OCI-M1 (cell line): ENCODE measurements at places on chromosomes 3 and 15.

DNA sequence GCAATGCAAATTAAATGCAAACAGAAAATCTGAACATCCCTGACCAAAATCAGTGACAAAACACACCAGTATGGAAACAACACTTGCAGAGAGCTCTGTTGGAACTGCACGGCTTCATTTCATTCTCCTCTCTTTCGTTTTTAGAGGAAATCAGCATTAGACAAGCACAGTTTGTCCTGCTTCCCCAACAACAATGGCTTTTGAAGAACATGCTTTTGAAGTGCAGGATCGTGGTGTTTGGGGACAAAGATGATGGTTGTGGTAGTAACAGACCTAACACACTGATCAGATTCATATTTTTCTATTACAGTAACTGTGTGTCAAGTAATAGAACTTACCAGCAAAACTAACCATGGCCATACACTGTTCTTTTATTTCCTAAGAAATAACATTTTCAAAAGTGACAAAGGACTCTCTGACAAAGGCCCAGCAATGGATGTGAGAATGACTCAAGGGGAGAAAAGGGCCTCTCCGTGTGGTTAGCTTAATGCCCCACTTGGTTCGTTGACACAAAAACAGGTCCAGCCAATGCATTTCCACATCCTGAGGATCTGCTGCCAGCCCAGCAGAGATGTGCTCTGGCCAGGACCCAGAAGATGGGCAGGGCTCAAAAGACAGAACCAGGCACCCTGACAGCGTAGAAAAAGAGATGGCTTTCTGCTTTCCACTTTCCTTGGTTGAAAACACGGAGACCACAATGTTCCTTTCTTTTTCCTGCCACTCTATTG is 84.1 kb downstream of the CCNL1 start:
- DNase-seq: no peak

- no peak for DNase-seq
These were observed 110.3 kb downstream of the COL6A6 start for GRCh38 chr3:130627143-130627855.

DNA sequence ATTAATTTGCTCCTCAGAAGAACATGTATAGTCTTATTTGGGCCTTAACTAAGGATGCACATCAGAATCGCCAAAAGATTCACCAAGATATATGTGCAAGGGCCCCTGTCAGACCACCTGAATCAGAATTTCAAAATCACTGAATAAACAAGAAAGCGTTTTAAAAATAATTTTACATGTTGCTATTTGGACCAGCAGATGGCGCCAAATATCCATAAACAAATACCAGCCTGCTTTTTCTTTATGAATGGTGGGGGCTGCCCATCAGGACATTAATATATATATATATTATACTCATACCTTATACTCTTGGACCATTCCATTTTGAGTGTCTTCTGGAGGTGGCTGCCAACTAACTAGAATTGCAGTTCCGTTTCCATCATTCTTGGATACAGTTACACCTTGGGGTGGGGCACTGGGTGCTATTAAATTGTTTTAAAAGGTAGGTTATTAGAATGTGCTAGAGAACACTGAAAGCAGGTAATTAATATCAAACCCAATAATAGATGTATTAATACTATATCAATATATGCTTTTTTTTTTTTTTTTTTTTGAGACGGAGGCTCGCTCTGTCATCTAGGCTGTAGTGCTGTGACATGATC is 1108.3 kb downstream of the ROBO1 start:
- peak; percentile 63 for DNase-seq

GRCh38 chr15:40151991-40152390 is 8.9 kb upstream of the BUB1B start:
- DNase-seq: no peak

GRCh38 chr15:33581032-33581431 is 270.3 kb downstream of the RYR3 start:
- peak; percentile 2 for DNase-seq

DNA sequence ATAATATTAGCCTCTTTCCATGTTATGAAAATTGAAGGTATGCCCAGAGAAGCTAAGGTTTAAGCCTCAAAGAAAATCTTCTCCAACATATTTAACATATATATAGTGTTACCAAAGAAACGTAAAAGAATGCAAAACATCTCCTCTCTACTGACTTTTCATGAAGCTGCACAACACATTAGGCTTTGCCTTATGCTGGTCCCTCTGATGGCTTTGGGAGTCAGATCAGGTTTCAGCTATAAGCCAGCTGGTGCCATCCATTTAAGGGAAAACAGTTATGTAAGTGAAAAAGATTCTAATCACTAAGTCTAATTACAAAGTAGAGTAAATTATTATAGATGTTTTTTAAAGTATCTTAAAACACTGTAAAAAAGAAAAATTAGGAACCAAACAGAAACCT is 410.5 kb downstream of the LSAMP start:
- no peak for DNase-seq

DNA sequence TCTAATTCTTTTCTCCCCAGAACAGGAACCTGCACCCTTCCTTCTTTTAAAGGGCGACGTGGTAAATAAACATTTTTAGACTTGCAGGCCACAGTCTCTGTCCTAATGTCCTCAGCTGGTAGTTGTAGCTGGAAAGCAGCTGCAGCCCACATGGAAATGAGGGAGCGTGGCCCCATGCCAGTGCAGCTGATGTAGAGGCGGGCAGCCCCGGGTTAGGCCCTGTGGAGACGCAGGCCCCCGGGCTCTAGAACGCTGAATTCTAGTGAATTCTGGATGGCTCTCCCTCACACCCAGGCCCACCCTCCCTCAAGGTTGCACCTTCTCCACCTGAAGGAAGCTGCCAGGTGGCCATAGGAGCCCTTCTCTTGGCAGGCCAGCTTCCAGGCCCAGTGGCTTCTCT is 52.3 kb downstream of the PGPEP1L start:
- no peak for DNase-seq

GRCh38 chr3:127547761-127548605 is 42.5 kb downstream of the TPRA1 start:
- DNase-seq: peak; percentile 72

GRCh38 chr15:60840306-60840702 is 361.4 kb upstream of the ICE2 start:
- no peak for DNase-seq

DNA sequence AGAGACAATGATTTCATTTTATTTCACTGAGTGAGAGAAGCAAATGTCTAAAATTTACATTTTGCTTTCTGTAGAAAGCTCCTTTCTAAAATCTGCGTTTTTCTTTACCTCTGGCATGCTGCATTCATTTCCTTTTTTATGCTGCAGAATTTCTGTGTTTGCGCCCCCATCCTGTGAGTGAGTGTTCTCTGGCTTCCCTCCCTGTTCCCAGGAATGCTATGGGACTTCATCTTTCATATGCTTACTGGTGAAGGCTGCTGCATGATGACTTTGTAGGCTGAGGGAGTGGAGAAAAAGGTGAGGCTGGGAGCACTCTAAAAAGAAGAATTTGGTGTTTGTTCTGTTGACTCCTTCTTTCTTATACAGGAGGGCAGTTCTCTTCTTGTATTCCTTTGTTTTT is 7.7 kb upstream of the TMC3 start:
- no peak for DNase-seq

DNA sequence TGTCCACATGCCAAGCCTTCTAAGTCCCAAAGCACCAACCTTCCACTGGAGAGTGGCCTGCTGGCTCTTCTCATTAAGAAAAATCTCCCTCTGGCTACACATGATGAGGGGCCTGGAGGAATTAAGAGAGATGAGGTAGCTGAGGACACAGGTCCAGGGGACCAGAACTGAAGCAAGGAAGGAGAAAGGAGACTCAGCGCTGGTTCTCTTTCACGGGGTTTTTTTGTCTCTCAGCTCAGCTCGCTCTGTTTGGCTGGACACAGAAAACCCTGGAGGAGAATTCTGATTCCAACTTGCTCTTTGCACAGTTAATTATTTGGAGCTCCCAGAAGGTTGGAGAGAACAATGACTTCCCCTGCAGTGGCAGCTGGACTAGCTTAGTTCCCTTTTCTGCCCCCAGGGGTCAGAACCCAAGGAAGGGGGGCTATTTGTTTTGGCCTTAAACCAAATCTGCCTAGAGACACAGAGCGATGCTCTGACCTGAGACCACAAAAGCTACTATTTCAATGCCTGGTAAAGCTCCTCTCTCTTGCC is 507.6 kb downstream of the FHIT start:
- no peak for DNase-seq

DNA sequence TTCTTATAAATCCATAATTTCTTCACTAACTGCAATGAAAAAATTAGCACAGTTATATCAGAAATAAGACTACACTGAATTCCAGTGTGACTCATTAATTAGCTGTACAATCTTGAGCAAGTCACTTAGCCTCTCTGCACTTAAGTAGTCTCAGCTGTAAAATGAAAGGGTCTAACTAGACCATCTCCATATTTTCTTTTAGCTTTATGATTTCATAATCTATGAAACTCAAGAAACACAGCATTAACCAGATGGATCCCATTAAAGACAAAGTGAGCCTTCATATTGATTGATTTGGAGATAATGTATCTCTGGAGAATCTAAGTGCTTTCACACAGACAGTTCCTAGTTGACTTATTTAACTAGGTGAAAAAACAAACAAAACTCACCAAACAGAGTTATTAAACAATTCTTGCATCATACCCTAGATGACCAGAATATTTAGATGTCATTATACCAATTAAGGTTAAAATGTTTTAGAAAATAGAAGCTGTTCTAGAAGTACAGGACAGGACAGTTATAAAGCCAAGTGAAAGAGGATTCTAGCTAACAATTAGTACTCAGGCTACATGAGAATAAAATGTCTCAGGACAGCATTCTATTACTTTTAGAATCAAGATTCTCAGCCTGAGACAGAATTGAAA is 11.2 kb downstream of the CSNK1G1 start:
- no peak for DNase-seq

DNA sequence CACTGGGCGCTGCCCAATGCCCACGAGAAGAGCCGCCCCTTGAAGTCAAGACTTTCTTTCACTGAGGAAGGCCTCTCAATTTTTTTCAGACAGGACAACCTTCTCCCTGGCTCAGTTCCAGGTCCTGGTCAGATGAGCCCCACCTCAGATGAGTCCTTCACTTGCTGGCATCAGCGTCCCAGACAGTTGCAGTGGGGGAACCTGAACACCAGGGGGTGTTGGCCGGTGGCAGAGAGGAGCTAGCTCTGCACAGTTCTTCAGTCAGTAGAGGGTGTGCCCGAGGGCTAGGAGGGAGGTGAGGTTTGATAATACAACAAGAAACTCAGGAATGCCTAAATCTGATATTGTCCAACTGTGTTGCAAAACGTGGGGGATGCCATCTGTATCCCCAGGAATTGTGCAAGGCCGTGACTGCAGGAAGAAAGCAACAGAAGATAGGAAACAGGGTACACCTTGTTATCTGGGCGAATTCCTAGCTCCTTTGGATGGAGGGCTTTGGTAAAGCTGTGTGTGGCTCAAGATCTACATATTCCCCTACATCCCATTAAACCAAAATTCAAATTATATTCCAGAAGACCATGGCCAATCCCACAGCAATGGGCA is 34.3 kb downstream of the CCR3 start:
- DNase-seq: peak; percentile 29

GRCh38 chr15:67946701-67947100 is 106.9 kb upstream of the RNU6-1 start:
- DNase-seq: no peak

DNA sequence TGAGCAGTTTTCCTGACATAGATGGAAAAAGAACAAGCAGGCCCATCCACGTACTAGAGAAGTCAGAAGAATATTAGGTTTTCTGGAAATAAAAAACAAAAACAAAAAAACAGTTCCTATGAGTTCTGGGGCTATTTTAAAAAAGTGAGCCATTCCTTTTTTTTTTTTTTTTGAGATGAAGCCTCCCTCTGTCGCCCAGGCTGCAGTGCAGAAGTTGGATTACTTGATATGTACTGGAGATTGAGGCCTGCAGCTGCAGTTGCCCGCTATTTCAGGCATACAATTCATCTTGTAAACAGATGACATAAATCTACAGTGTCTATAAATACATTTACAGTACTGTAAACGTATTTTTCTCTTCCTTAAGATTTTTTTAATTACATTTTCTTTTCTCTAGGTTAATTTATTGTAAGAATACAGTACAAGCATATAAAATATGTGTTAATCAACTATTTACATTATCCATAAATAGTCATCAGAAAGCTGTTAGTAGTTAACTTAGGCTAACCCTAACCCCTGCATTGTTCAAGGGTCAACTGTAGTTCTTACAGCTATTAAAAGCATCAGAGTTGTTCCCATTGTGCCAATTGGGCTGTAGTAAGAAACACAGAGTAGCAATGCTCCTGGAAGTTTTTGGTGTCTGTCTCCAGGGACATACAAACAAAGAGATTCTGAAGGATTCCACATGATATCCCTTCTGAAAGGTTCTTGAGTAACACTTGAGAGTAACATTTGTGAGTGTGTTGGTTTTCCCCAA is 11.2 kb upstream of the ACTL6A start:
- no peak for DNase-seq

DNA sequence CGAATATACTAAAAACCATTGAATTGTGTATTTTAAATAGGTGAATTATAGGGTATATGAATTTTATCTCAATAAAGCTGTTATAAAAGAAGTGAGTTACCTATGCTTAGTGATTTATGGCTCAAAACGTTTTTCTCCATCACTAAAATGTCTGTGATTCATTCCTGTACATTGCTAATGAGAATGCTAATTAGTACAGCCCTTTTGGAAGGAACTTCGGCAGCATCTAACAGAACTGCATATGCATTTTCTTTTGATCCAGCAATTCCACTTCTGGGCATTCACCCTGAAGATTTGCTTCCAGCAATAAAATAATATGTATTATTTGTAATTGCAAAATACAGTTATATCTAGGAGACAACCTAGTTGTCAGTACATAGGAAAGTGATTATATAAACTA is 53.6 kb downstream of the TCF12 start:
- DNase-seq: no peak

DNA sequence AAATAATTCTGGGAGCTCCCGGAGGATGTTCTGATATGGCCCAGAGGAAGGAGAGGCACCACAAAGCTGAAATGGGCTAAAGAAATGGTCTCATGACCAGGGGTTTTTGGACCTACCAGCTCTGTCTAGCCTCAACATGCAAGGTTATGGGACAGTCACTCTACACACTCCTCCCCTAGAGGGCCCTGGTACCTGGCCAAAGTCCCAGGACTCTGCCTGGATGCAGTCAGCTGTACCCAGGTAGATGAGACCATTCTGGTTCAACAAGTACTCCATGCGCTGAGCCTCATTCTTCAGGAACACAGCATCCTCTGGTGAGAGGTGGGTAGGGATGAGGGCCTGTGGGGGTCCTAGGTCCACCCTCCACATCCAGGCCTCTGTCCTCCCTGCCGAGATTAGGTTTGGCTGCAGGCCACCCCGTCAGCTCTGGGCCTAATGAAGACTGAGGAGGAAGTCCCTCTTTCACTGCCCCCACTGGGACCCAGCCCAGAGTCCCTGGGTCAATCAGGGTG is 9.5 kb downstream of the EPB42 start:
- DNase-seq: no peak

GRCh38 chr15:89614164-89614563 is 38.9 kb downstream of the TICRR start:
- no peak for DNase-seq

GRCh38 chr15:43941555-43941954 is 114.8 kb downstream of the WDR76 start:
- DNase-seq: no peak

DNA sequence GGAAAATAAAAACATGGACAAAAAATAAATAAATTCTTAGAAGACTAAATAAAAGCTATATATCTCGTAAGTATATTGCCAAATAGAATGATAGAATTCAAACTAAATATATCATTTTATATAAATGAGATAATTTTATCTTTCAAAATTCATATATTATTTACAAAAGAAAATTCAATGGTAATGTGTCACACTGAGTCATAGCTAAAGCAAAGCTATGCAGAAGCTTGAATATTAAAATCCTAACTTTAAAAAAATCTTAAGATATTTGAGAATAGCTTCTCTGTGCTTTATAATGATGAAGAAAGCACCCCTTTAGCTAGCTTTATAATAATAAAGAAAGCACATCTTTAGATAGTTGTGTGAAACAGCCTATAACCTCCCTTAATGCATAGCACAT is 1010.8 kb downstream of the OTOL1 start:
- no peak for DNase-seq
